ENCODE measurements at places on chromosomes 7 and 10.

- no peak for DNase-seq
Observed at GRCh38 chr10:125003146-125003900, 61.4 kb downstream of the ZRANB1 start.

DNA sequence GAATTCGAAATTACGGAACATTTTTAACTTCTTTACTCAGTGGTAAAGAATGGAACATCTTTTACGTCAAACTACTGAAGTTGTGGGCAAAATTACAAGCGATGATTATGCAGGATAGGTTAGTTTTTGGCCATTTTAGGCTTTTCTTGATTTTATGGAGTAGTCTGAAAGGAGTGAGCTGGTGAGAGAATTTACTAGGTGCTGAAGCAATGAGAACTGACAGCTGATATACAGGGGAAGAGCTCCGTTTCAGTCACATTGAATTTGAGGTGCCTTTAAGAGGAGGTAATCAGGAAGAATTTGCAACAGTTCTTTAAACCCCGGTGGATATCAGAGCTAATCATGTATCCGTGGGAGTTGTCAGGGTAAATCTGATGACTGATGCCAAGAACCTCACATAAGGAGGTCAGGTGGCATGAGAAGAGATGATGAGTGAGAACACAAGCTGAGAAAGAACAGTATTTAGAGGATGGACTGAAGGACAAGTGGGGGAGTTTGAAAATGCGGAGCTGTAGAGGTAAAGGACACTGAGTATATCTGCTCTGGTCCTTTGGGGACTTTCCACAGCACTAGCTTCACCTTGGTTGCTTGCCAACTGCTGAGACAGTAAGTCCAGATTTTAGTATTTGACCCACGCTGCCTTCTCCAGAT, 104.3 kb downstream of the AHR start:
- DNase-seq = no peak

- no peak for DNase-seq
Observed at GRCh38 chr10:78893217-78893616, 175.5 kb upstream of the ZMIZ1 start.

DNA sequence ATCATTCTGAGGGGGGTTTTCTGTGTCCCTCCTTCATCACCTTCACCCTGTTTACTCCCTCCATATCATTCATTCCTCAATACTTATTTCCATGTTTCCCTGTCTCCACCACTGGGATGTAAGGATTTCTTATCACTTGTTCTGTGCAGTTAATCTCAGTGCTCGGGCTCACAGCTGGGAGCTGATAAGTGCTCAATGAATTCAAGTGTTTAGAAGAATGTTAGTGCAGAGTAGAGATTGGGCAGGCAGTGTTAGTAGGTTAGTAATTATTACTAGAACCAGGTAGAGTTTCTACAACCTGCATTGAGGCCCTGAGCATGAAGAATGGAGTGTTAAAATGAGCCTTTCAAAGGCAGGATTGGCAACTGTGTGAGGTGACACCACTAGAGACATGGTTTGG, 458.1 kb downstream of the AUTS2 start:
- DNase-seq = no peak

DNA sequence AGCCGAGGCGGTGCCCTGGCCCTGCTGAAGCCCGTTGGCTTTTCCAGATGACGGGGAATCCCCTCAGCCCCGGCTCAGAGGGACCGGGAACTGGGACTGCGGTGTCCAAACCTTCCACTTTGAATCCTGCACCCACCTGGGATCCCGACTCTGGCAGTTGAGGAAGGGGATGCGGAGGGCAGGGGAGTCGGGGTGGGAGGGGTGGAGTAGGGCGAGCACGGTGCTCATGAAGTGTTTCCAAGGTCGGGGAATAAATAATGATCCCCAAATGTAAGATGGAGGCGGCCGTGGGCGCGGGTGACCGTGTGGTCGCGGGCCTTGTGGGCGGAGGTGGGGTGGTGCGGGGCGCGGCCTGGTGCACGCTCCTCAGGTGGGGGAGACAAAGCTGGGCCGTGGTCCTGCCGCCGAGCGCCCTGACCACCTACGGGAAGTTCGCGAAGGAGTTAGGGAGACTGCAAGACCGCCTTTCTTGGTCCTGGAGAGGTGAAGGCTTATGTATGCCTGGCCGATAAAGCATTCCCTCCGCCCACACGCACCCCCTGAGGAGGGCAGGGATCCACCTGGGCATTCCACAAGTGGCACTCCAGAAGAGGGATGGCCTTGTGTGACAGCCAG, 1.4 kb downstream of the MTURN start:
- DNase-seq = no peak

GRCh38 chr10:128625926-128626325, 499.7 kb upstream of the MKI67 start:
- DNase-seq = peak; percentile 72

DNA sequence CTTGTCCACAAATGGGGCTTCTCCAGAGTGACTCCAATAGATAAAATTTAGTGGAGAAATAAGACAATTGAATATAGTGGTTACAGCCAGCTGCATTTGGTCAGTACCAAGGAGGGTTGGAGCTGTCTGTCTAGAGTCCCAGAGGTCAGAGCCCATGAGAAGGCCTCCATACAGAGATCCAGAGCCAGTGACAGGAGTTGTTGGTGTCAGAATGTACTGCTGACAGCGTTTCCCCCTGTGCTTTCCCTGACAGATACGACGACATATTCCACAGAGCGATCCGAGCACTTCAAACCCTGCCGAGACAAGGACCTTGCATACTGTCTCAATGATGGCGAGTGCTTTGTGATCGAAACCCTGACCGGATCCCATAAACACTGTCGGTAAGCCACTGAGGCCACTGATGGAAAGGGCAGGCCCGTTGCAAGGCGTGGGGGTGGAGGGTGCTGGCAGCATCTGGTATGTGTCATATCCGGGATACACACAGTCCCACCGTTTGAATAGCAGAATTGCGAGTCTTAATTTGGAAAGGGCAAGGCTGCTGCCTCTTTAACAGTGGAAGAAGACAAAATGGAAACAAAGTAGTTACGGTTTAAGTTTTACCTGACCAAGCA, 483.6 kb downstream of the NRG3 start:
- peak; percentile 14 for DNase-seq

DNA sequence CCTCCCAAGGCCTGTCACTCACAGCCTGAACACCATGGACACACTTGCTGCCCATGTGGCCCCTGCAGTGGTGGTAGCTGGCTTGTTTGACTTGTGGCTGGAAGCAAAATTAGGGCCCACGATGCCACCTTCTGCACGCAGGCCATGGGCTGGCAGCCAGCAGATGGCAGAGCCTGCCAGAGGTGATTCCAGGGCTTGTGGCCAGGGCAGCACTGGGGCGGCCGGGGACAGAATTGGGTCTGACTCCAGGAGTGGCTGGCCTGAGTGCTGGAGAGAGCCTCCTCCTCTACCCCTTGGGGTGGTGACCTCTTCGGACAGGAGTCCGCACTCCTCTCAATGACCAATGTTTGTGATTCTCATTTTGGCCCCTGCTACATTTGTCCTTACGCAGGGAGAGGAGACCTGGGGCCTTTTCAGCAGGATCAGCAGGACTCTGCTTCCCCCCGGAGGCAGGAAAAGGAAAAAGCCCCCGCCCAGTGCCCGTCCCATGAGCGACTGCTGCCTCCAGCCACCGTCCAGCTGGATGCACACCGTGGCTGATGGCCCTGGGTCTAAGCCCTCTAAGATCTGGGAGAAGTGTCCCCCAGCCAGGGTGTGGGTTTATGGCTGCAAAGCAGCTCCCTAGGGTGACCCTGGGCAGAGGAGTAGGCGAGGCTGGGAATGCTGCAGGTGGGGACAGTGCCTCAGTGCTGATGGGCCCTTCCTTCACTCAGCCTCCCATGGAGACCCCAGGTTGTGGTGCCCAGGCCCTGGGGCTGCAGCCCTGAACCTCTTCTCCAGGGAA, 26.5 kb downstream of the DNAJB12 start:
- DNase-seq = peak; percentile 66

GRCh38 chr10:18659819-18660535, 746 bp downstream of the ARL5B start:
- peak; percentile 36 for DNase-seq

DNA sequence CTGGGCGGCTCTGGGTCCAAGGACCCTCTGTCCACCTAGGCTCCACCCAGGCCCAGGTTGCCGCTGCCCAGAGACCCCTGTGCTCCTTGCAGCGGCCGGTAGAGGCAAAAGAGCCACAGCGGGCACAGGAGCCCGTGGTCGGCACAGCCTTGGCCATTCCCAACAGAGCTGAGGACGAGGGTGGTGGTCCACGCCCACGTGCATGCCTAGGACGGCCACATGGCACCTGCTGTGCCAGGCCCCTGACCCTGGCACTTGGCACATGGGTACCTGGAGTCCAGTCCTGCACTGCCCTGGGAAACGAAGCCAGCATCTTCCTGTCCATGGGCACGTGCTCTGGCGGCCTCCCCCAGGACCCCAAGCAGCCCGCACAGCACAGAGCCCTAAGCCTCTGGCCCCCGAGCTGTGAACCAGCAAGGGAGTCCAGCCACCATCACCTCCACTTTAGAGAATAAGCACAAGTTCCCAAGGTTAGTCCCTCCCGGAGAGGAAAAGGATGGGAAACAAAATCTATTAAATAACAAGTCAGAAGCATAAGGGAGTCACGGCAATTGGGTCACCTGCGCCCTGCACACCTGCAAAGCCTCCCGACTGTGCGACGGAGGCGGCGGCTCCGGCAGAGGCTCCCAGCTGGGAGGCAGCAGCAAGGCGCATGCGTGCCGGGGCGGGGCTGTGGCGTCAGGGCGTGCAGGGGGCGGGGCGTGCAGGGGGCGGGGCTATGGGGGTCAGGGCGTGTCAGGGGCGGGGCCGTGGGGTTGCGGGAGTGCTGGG, 59.1 kb downstream of the STK32C start:
- peak; percentile 8 for DNase-seq

DNA sequence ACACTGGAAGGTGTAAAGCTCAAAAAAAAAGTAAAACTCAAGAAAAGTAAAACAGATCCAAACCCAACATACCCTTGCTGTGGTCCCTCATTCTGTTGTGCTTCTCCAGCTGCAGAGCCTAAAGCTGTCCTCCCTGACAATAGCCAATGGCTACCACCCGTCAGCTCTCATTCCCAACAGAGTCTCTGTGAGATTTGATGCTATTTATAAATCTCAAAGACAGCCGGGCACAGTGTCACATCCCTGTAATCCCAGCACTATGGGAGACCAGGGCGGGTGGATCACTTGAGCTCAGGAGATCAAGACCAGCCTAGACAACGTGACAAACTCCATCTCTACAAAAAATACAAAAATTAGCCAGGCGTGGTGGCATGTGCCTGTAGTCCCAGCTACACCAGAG, 116.0 kb downstream of the KMT2E start:
- no peak for DNase-seq

DNA sequence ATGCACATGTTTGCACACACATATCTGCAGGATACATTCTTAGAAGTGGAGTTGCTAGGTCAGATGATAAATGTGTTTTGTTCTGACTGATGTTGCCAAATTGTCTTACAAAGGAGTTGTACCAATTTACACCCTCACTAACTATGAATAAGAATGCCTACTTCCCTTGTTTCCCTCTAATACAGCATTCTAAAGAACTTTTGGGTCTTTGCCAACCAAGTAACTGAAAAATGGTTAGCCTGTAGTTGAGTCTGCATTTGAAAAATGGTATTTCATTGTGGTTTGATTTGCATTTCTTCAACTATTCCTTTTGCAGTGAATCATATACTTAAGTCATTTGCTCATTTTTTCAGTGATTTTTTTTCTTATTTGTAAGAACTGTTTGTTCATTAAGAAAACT, 48.4 kb downstream of the TMEM26 start:
- DNase-seq = peak; percentile 61

DNA sequence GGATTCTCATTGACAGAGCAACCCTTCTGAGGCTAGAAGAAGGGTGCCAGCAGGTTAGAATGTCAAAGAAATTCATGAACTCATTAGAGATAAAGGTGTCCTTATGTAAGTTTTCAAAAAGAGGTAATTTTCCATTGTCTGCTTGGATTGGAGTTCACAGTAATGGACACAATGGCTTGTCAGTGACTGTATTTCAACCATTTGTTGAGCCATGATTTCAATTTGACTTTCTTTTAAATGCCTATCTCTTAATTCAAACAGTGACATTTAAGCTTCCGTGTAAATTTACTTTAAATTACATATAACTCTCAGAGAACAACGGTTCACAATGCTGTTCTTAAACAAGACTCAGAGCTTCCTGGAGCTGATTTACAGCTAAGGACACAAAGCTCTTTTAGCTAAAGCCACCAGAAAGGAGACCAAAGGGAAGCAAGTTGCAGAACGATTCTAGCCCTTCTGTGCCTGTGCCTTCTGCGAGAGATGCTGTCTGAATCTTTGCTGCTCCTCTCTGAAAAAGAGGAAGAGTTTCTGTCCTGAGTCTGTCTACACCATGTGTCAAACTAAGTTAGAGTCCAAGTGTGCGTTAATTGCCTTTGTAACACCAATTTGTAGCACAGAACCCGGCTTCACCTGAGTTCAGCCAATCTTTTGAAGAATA, 42.2 kb upstream of the PFKP start:
- no peak for DNase-seq

- no peak for DNase-seq
Observed at GRCh38 chr7:150375662-150376521, 3.2 kb upstream of the ZNF775 start.

- DNase-seq = no peak
Observed at GRCh38 chr7:112225006-112225405, 18.5 kb downstream of the ZNF277 start.

DNA sequence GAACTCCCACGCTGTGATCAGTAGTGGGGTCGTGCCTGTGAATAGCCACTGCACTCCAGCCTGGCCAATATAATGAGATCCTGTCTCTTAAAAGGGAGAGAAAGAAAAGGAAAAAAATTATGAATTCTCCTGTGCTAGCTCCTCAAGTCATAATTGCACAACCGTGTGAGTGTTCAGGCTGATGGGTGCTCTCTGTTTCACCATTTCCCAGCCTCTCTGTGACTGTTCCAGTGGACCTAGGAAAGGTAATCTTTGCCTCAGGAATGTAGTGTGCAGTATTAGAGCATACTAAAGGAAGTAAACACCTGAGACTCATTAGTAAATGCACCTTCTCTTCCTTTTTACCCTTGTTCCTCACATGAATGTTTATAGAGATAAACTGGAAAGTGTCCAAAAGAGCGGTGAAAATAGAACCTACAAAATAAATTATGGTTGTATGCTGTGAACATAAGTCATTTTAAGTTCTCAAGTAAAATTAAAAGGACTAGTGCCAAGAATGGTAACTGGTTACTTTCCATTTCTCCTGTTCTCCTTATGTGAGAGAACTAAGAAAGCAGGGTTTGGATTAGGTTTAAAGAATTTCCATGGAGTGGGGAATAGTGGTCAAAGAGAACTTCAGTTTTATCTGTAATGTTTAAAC, 42.7 kb downstream of the INPP5F start:
- peak; percentile 38 for DNase-seq

GRCh38 chr10:119981826-119982225, 89.3 kb downstream of the SEC23IP start:
- no peak for DNase-seq

DNA sequence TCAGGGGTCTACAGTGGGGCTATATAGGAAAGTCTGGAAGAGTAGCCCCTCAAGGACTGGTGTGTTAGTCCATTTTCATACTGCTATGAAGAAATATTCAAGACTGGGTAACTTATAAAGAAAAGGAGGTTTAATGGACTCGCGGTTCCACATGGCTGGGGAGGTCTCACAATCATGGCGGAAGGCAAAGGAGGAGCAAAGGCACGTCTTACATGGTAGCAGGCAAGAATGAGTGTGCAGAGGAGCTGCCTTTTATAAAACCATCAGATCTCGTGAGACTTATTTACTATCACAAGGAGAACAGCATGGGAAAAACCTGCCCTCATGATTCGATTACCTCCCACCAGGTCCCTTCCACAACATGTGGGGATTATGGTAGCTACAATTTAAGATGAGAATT, 3.0 kb downstream of the FKBP14 start:
- DNase-seq = no peak

- DNase-seq = no peak
Observed at GRCh38 chr7:151725844-151726651, 150.9 kb downstream of the PRKAG2 start.

Data from fibroblast of mammary gland (primary cell).